Chondrocyte (in vitro differentiated cells): ENCODE measurements at places on chromosomes 16 and 17. TPM values are rescaled to one million over a fixed set of nuclear protein-coding genes. Genes with fewer than 3 reads are reported as not detected.

GRCh38 chr17:45018848-45019711 lies 32.4 kb downstream of the DCAKD start:
- DNase-seq: no peak

GRCh38 chr16:85567101-85567866 lies 45.8 kb upstream of the GSE1 start:
- DNase-seq: no peak

- DNase-seq: no peak
These were observed 725 bp upstream of the ARL5C start for GRCh38 chr17:39166437-39167335.

DNA sequence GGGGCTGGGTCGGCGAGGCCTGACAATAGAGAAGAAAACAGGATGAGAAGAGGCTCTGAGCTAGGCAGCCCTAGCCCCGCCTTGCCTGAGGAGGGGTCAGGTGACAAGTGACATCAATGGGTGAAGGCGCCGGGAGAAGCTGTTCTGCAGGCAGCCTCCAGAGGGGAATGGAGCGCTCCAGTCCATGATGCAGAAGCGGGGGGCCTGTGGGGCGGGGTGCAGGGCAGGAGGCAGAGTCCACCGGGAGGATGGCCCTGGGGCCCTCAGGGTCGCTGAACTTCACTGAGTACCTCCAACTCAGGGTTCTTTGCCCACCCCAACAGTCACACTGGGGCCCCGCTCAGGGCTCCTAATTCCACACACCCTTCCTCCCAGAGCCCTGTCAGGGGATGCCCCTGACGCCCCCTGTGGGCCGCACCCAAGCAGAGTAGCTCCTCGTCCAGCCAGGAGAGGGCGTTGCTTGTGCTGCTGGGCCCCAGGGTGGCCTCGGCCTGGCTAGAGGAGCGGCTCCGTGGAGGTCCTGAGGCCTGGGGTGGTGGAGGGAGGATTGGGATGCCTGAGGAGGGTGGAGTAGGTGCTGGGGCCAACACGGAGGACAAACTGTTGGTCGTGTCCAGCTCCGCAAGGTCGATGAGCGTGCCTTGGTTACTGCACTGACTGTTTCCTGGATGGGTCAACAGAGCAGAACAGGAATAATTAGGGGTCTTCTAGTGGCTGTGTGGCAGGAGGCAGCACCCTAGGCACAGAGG lies 20.8 kb downstream of the GGA3 start:
- no peak for DNase-seq

- no peak for DNase-seq
These were observed 33.9 kb downstream of the ARHGAP27 start for GRCh38 chr17:45398800-45399199.

GRCh38 chr16:48608452-48608851 lies 1.5 kb downstream of the N4BP1 start:
- no peak for DNase-seq

GRCh38 chr17:50899005-50899460 lies 32.9 kb upstream of the TOB1 start:
- no peak for DNase-seq

Gene MAP2K3
- 31.3 to 38.3 TPM (median 35.9 TPM) in 3 replicates for total RNA-seq

Gene TLCD3B
- total RNA-seq: 0.28 to 0.77 TPM (median 0.44 TPM) in 3 replicates

DNA sequence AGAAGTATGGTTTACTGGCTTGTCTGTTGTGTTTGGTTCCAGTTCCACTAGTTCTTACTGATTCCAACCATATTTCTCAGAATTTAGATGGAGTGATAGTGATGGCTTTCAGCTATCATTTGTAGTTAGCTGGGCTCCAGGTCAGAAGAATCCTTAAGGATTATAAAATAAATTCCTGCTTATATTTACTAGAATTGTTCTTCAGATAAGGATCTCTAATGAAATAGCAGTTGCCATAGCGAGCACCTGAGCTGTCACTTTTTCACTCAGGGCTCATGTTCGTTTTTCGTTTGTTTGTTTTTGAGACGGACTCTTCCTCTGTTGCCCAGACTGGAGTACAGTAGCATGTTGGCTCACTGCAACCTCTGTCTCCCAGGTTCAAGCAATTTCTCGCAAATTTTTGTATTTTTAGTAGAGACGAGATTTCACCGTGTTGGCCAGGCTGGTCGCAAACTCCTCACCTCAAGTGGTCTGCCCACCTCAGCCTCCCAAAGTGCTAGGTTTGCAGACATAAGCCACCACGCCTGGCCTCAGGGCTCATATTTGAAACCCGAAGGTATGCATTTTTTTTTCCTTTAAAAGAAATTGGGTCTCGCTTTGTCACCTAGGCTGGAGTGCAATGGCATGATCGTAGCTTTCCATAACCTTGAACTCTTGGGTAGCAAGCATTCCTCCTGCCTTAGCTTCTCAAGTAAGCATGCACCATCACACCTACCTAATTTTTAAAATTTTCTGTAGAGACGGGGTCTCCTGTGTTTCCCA lies 42.9 kb downstream of the PAFAH1B1 start:
- DNase-seq: no peak

Gene ACSM2B
- 0.38 TPM in 1 of 3 replicates, not detected in the others for total RNA-seq

Gene EXOSC6
- total RNA-seq: 27.4 to 66.6 TPM (median 64.1 TPM) in 3 replicates

Gene CDH5
- not detected in 3 replicates for total RNA-seq

GRCh38 chr16:7596308-7596707 lies 263.7 kb downstream of the RBFOX1 start:
- no peak for DNase-seq

GRCh38 chr17:81898029-81898866 lies 3.8 kb upstream of the NPB start:
- DNase-seq: no peak

DNA sequence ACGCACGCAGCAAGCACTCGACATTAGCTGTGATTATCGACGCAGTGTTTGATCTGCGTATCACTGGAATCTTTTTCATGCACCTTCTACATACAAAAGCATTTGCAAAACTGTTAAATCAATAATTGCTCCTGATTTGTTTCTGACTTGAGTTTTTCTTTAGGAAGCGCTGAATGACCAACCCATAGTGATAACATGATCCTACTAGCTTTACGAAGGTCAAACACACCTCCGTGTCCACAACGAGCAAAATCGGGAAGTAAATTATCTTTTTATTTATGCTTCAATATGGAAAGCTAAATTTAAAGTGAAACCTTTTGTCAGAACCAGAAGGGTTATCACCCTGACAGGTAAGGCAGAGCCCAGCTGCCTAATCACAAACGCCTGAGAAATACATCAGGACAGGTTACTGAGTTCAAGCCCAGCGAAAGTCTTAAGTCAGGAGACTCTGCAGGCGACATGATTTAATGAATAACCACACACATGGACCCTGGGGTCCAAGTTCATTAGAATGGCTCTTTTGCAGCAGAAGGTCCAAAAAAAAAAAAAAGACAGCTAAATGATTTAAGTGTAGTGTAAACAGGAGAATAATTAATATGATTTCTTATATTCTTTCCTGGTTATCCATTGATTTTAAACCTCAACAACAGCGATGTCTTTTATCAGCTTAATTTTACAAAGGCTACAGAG lies 104.2 kb downstream of the ADCY9 start:
- no peak for DNase-seq

GRCh38 chr16:12837291-12837690 lies 33.6 kb upstream of the CPPED1 start:
- DNase-seq: no peak

Gene VWA3A
- not detected in 3 replicates for total RNA-seq

DNA sequence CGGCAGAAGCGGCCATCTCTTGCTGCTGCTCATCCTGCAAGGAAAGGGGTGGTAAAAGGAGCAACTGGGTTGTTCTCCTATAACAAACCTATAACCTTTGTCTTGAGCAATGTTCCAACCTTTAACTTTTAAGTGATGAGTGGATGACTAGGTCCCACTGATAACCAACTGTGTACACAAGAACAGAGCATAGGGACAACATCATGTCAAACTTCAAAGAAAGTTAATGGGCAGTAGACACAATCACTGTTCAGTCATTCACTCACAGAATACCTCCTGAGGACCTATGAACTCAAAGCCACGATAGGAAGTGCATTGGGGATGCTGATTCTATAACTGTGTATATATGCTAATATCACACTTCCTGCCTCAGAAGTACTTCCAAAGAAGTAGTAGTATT lies 21.6 kb downstream of the CFAP97D1 start:
- DNase-seq: no peak

DNA sequence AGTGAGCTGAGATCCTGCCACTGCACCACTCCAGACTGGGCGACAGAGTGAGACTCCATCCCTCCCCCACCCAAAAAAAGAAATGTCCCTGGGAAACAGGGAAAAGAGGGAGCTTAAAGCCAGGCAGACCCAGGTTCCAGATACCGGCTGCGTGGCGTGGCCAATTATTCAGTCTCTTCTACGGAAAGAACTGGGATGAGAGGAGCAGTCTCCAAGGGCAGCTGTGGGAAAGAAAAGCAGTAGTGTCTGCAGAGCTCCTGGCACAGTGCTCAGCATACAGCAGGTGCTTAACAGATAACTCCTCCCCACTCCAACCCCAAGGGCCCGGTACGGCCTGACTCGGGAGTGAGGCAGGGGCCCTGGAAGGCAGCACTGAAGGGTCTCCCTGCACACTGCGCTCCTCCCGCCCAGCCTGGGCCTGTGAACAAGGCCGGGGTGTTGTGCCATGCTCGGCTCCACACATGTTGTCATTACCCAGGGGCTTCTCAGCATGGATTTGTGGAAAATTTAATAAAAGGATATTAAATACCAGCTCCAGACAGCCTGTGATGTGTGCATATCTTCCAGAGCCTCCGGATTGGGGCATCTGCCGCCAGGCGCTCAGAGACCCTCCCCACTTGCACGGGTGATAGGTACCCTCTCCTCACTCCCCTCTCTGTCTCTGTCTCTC lies 17.6 kb upstream of the SPPL2C start:
- no peak for DNase-seq

- DNase-seq: no peak
These were observed 459.3 kb downstream of the HS3ST3B1 start for GRCh38 chr17:14760212-14760611.

GRCh38 chr17:10295728-10296343 lies 77.0 kb downstream of the MYH13 start:
- no peak for DNase-seq

DNA sequence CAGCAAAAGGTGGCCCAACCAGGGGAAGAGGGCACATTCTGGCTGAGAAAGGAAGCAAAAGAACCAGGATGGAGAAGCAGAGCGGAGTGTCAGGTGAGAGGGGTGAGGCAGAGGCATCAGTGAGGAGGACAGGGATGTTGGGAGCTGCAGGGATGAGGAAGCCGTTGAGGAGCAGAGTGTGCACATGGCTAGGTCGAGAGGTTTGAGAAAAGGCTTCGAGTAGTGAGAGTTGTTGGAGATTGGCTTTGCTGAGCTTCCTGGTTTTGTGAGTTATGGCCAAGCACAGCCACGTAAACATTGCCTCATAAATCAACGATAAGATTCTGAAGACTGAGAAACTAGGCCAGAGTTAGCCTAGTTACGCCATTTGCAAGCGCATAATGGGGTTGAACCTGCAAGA lies 26.9 kb downstream of the DNAH2 start:
- DNase-seq: peak; percentile 17

DNA sequence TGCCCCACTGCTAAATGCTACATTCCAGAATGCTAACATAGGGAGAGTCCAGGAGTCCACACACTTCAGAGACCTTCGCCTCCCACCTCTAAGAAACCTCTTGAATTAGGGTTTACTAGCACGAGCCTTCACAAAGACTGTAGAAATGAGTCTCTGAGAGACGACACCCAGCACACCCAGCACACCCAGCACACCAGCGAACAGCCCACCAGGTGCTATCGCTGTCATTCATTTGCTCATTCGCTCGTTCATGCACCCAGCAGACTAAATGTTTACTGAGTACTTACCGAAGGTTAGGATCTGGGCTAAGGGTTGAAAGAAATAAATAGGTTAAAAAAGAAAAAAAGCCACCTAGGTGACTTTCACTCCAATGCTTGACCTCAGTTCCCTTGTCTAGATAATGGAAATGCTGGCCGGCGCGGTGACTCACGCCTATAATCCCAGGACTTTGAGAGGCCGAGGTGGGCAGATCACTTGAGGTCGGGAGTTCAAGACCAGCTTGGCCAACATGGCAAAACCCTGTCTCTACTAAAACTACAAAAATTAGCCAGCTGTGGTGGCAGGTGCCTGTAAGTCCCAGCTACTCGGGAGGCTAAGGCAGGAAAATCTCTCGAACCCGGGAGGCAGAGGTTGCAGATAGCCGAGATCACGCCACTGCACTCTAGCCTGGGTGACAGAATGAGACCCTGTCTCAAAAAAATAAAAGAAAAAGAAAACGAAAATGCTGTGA lies 100.8 kb downstream of the ADCY9 start:
- DNase-seq: no peak

DNA sequence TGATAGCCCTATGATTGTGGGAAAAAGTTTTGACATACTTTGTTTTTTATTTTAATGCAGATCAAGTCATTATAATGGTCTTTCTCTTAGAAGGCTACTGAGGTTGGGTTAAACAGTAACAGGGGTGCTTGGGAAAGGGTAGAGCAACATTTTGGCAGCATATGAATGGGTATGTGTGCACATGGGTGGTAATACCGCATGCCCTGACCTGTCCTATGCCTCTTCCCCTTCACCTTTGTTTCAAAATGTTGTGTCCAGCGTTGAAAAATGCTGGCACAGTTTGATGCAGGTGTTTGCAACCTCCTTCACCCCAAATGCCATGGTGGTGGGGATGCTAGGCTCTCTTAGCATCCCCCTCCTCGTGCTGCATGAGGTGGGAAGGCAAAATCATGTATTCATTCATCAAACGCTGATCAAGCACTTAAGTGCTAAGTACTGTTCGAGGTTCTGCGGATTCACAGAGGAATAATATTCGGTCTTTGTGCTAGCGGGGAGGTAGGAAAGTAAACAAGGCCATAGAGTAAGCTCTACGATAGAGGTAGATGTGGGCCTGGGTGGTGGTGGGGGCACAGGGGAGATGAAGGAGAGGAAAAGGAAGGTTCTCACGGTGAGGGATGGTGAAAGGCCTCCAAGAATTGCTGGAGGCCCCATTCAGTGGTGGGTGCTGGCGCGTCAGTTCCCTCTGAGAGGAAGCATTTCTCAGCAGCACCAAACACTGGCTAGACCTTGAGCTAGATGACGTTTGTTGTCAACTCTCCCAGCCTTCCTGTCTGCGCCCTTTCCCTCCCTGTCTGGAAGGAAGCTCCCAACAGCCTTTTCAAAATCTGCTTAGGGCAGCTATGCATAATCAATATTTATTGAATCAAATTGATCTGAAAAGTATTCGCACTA lies 13.3 kb upstream of the MARCHF10 start:
- DNase-seq: no peak

GRCh38 chr17:77681861-77682260 lies 276.6 kb upstream of the TNRC6C start:
- peak; percentile 46 for DNase-seq
